ENCODE measurements at places on chromosomes 1 and 21.

DNA sequence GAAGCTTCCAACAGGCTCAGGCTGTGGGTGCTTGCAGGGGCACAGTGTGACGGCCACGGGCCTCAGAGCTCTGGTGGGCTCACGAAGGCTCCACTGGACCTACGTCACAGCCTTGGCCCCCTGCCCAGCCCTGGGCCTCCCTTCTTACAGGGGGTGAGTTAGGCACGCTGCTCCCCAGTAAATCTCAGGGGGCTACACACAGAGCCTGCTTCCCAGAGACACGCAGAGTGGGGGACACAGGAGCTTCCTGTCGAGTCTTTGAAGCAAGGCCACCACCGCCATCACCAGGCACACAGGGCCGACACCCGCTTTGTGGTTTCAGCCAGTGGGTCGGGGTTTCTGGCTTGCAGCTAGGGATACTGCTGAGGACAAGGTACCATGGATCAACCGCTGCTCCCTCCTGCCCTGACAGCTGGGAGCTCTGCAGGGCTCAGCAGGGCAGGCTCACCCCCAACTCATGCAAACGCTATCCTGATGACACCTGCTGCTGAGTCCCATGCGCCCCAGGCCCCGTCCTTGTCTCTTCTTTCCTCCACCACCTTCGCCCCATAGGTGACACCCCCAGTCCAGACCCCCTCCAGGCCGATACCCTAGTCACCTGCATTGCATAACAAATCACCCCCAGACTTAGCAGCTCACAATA is 5.5 kb upstream of the CFAP410 start:
- no peak for DNase-seq

- DNase-seq = no peak
These were observed 288.0 kb downstream of the PBX1 start for GRCh38 chr1:164846731-164847691.

GRCh38 chr21:38181096-38181495 is 75.7 kb upstream of the KCNJ15 start:
- DNase-seq = no peak

GRCh38 chr1:53683986-53684740 is 54.8 kb downstream of the GLIS1 start:
- no peak for DNase-seq

Measured in suppressor macrophage treated with lipopolysaccharide for 4 hours (primary cell).